GM19239 (cell line): ENCODE measurements at places on chromosomes 12 and 14.

DNA sequence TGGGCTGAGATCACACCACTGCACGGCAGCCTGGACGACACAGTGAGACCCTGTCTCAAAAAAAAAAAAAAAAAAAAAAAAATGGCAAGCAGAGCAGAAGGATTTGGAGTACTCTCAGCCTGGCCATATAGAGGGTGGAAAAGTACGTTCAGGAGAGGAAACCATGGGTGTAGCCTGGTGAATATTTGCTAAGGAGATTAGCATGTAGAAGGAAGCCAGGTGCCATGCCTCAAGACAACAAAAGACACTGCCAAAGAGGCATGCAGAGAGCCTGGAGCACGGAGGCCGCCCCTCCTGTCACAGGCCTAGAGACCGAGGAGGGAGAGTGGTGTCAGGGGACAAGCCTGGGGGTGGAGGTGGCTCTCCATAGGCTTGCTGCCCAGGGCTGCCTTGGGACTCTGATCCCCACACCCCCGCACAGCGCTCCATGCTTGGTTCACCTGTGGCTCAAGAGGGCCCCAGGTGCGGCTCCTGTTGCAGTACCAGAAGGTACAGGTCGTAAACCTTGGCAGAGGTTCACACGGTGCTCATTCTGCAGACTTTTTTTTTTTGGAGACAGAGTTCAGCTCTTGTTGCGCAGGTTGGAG is 27.9 kb upstream of the DEGS2 start:
- no peak for DNase-seq

GRCh38 chr14:93032421-93032936 is 83.2 kb downstream of the ITPK1 start:
- no peak for DNase-seq

GRCh38 chr14:89366864-89367778 is 49.9 kb downstream of the FOXN3 start:
- DNase-seq = no peak

GRCh38 chr12:63132201-63132600 is 18.8 kb downstream of the AVPR1A start:
- DNase-seq = no peak

- DNase-seq = no peak
Observed at GRCh38 chr14:64491637-64492036, 12.0 kb downstream of the ZBTB25 start.

- DNase-seq = no peak
Observed at GRCh38 chr14:32601906-32602305, 272.8 kb downstream of the AKAP6 start.

DNA sequence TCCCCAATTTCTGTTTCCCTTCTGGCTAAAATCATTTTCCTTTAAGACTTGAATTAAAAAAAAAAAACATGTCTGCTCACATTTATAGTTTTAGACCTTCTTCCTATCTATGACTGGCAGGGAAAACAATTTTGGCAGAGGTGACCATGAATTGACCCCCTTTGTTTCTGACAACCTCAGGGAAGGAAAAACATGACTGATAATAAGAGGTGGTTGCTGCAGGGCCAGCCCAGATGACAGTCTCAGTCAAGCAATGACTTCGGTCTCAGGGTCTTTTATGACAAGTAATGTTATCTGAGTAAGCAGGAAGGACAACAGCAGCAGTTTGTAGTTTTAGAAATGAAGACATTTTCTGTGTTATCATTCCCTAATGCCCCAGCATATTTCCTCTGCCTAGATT is 430.9 kb downstream of the LRIG3 start:
- no peak for DNase-seq

GRCh38 chr12:101302741-101303140 is 22.8 kb downstream of the UTP20 start:
- no peak for DNase-seq

GRCh38 chr12:106152334-106152733 is 13.6 kb upstream of the NUAK1 start:
- DNase-seq = no peak

GRCh38 chr12:99906786-99907579 is 77.8 kb downstream of the ANKS1B start:
- DNase-seq = no peak

- DNase-seq = peak; percentile 23
Observed at GRCh38 chr12:107992870-107993451, 136.1 kb upstream of the WSCD2 start.

GRCh38 chr12:52391618-52392002 is 6.2 kb upstream of the KRT84 start:
- no peak for DNase-seq

GRCh38 chr14:56342494-56342942 is 224.3 kb downstream of the PELI2 start:
- DNase-seq = no peak

DNA sequence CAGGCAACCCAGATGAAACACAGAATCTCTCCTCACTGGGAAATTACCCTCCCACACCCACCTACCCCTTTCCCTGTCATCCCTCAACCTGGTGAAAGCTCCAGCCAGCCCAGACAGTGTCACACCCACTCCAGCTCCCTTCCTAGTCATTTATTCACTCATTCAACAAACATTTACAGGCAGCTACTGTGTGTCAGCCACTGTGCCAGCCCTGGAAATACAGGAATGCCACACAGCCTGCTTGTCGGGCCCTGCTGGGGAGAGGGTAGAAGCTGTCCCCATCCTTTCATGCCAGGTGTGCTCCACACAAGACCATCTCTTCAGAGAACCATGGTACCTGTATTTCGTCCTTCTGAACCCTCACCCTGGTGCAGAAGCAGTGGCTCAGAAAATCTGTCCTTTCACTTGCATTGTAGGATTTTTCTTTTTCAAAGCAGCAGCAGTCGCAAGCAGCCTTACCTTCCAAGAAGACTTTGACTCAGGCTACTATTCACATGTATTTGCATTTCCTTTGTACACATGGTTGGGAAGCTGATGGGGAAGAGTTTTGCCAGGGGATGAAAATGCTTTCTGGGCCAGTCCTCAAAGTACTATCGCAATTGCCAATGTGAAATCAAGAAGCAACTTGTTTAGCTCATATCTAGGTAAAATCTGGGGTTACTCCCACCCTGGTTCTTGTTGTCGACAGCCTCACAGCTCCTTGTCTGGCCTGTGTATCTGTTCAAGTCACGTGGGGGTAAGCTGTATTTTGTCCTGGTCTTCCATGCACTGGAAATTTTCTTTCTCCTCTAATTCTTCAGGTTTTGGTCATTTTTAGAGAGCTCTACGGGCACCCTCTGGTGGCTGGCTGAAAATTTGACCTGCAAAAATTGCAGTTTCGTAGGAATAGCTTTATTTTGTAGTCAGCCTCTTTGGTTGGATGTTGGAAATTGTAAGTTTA is 147.4 kb upstream of the EGLN3 start:
- no peak for DNase-seq

DNA sequence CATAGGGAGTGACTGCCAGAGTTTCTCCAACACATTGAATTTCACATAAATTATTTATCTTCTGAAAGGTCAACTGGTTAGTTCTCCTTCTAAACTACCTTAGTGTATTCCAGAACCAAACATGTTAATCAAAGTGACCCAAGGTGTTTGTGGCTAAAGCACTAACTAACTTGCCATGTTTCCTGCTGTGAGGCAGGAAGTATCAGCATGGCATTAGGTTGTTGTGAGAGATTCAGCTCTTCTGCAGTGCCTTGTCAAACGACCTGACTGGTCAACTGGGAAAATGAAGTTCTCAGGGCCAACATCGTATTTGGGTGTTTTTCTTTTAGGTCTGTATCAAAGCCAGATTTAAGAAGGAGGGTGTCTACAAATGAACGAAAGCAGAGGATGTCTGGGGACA is 448.1 kb downstream of the APAF1 start:
- DNase-seq = no peak

DNA sequence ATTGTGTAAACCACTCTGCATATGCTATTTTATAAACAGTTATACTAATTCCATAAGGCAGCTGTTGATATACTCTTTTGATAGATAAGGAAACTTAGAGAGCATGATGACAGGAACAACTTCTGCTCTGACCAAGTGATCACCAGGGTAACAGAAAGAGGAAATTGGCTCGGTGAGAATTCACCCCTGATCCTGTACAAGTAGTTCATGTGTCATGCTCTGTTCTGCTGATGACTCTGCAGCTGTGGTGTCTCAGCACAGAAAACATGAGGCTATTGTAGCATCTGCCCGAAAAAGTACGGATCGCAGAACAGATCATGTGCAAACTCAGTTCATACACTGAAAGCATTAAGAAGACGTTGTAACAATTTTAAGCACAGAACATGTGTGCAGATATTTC is 345.0 kb downstream of the LRIG3 start:
- no peak for DNase-seq

DNA sequence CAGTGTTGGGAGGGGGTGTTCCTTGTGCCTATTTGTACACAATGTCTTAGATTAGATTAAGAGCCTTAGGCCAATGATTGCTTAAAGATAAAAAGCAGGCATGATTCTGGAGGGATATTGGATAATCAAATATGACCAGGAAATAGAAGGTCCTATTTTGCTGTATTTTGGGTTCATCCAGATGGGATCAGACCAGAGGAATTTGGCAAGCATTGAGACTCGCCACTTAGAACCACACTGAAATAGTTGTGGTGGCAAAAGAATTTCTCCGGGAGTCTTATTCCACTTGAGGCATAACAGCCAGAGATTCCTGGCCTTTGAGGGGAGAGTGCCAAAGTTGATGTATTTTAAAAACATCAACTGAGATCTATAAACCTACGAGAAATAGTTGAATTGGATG is 327.2 kb downstream of the RAD51B start:
- no peak for DNase-seq

GRCh38 chr14:70638416-70638815 is 3.3 kb upstream of the TTC9 start:
- DNase-seq = no peak
